Hematopoietic multipotent progenitor cell (in vitro differentiated cells): ENCODE measurements at places on chromosomes 1 and 21.
A peak's percentile ranks its signal among the peaks of the same experiment; 100 is the strongest.

GRCh38 chr1:167064621-167065020 is 25.6 kb downstream of the GPA33 start:
- no peak for DNase-seq

GRCh38 chr1:1290238-1290731 is 10.0 kb downstream of the SCNN1D start:
- peak; percentile 41 for DNase-seq

- peak; percentile 35 for DNase-seq
Measured at GRCh38 chr1:116853680-116854402, 55.9 kb upstream of the PTGFRN start.

DNA sequence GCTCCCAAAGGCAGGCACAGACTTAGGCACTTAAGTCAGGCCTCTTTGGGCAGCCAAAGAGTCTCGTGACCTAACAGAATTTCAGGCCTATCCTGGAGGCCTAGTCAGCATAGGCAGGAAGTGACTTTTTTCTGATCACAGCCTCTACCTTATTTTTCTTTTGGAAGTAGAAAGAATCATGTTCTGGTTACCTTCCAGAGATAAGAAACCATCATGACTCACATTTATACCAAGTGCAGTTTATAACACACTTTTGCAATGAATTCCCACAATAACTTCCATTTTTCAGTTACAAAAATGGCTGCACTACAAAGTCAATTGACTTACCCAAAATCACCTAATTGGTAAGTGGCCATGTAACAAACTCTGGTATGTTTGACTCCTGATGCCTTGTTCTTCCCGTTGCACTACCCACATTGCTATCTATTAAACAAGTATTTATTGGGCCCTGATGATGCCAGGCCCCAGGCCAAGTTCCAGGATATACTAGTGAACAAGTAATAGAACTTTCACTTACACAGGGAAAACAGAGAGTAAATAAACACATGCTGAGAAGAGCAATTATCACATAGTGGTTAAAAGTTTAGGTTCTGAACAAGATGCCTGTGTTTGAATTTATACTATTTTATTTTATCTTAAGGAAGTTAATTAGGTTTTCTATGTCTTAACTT is 74.3 kb downstream of the SH3GLB1 start:
- DNase-seq: no peak

DNA sequence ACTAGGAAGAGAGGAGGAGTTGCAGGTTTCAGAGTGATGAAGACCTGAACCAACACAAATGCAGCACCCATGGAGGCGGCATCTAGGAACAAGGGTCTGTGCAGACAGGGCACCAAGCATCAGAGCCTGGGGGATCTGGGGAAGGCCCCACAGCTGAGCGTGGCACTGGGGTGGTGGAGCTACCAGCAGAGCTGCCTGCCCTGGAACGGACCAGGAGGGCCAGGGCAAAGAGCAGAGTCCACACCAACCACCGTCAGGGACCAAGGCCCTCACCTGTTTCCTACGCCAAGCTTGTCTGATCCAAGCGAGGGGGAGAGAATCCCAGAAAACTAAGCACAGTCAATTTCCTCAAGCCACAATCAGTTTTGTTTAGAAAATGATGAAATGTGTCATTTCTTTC is 79.0 kb upstream of the SYT6 start:
- DNase-seq: no peak

GRCh38 chr1:166193057-166193698 is 26.4 kb upstream of the FAM78B start:
- DNase-seq: no peak

GRCh38 chr1:229716069-229716468 is 90.0 kb downstream of the URB2 start:
- no peak for DNase-seq

DNA sequence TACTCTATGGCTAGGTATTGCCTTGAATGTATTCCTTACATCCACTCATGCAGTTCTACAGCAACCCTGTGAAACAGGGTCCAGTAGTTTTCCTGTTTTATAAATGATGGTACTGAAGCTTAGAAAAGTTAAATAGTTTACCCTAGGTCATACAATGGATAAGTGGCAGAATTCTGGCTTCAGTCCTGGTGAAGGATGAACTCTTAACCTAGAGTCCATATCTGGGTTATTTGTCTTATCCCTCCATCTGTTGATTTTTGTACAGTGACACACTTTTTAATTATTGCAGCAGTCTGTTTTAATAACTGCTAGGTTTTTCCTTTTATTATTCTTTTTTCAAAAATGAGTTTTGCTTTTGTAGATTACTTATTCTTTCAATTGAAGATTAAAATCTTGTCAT is 263.9 kb downstream of the DNM3 start:
- DNase-seq: no peak

DNA sequence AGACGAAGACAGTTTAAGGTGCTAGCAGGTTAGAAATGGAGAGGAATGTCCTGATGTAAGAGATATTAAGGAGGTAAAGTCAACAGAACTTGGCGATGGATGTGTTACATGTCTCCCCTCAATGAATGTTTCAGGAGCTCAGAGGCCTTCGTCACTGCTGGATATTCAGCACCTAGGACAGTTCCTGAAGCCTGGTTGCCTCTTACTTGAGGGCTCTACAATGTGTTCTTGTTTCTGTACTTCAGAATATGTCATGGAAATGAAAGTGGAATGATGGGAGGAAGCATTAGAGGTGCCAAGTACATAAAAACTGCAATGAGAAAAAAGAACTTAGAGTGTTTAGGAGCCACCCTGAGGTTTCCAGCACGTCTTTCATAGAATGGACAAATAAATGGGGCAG is 17.7 kb downstream of the TNR start:
- no peak for DNase-seq

GRCh38 chr1:160844447-160845232 is 18.0 kb downstream of the CD244 start:
- no peak for DNase-seq

DNA sequence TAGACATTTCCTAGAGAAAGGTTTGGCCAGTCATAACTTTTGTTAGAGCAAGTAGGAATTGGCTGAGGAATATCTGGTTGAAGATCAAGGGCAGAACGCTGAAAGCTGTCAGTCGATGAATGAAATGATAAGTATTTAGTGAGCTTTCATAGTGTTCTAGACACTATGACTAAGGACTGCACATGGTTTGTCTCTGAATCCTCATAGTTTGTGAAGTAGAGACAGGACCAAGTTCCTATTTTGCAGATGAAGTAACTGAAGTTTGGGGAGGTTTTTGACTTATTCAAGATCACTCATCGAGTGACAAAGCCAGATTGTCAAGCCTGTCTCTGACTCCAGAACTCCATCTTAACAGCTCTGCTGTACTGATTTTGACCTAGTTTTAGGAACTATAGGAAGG is 4.7 kb downstream of the ELOA start:
- no peak for DNase-seq

- DNase-seq: no peak
Measured at GRCh38 chr1:166915941-166916340, 39.9 kb upstream of the TADA1 start.

- no peak for DNase-seq
Measured at GRCh38 chr1:19646377-19647319, 2.5 kb downstream of the NBL1 start.

DNA sequence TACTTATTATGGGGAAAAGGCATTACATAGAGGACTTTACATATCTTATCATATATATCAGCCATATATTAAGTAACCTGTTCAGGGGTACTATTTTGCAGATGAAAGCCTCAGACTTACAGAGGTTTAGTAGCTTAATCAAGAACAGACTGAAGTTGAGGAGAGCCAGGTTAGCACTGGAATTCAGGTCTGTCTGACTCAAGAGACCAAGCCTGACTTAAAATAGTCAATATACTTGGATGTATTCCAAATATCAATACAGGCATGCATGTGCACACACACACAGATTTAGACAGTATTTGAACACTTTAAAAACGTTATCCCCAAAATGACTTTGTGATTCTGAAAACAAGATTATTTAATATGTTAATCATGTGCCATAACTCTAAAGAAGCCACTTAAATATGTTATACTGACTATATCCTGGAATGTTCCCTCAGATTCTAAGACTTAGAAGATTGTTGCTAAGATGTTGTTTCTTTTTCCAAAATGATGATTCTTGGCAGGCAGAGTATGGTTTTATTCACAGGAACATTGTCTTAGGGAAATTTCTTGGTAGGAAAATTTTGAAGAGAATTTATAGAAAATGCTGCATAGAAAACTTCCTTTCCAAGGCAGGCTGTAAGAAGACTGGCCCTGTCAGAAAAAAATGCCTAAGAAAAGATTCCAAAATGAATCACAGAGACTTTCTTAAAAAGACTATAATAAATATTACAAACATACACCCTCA is 61.6 kb downstream of the ADAMTS1 start:
- no peak for DNase-seq

- DNase-seq: no peak
Measured at GRCh38 chr1:180291004-180291403, 60.9 kb downstream of the LHX4 start.

GRCh38 chr1:192527950-192528349 is 47.6 kb upstream of the RGS1 start:
- no peak for DNase-seq

GRCh38 chr1:6962996-6963911 is 178.0 kb downstream of the CAMTA1 start:
- DNase-seq: peak; percentile 66

DNA sequence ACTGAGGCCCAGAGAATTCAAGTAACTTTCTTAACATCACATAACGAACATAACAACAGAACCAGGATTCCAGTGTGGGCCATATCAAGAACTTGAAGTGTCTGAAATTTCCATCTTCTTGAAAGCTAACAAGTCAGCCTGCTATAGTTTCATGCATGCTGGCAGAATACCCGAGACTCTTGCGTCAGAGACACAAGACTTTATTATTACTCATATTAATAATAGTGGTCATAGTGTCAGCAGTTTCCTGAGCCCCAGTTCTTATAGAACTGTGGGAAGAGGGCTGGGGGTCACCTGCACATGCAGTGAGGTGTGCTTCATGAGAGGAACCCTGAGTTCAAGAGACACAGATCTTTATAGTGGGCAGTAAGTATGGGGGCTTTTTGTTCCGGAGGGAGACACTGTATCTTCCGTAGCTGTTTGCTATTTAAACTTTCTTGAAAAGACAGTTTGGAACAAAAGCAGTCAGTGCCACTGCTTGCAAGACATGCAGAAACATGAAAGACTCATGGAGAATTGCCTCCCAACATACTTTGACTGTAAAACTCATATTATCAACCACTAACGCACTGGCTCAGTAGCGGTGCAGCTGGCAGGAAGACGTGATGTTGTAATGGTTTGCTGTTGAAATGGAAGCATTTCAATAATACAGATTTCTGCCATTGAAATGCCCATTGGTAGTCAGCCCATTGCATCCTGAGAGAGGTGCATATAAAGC is 339.2 kb downstream of the ADGRL2 start:
- DNase-seq: no peak

- no peak for DNase-seq
Measured at GRCh38 chr1:196438329-196438728, 169.9 kb downstream of the KCNT2 start.

GRCh38 chr1:222654849-222655248 is 37.0 kb downstream of the MIA3 start:
- peak; percentile 65 for DNase-seq

GRCh38 chr1:184743062-184743756 is 11.4 kb downstream of the EDEM3 start:
- no peak for DNase-seq

DNA sequence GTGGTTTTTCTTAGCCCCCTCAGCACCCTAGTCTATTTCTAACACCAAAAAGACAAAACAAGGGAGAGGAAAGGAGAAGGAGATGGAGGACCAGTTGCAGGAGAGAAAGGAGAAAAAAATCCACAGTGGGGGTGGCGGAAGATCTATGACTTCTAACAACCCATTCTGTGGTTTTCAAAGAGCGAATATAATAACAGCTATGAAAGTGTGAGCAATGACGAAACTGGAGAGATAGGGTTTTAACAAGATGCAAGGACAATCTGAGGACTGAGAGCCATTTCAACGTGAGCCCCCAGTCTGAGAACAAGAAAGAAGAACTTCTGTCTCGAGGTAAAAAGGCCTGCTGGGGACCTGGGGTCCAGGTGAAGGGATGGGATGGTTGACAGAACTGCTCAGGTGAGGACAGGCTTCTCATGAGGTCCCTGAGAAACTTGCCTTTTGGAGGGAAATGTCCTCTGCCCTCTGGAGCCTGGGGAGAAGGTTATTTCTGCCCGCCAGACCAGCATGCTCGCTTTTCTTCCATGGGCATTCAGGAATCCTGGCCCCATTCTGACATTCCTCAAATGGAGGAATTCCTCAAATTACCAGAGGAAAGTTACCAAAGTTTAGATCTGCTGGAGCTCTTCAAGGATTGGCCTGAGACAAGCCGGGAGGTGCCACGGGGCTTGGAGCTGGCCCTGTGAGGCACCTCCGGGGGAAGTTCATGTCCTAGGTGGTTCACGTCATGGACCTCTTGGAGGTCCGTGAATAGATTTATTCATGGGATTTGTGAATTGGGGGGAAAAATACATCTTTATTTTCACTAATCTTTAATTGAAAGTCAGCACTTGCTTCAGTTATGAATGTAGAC is at the start of gene CD160:
Gene CD160 (plus strand): TSS at position 270 of the 850 bp plus-strand sequence. CDS start 8,829 bp downstream, outside the sequence.
- no peak for DNase-seq

- DNase-seq: no peak
Measured at GRCh38 chr1:232432313-232432712, 197.6 kb downstream of the SIPA1L2 start.

DNA sequence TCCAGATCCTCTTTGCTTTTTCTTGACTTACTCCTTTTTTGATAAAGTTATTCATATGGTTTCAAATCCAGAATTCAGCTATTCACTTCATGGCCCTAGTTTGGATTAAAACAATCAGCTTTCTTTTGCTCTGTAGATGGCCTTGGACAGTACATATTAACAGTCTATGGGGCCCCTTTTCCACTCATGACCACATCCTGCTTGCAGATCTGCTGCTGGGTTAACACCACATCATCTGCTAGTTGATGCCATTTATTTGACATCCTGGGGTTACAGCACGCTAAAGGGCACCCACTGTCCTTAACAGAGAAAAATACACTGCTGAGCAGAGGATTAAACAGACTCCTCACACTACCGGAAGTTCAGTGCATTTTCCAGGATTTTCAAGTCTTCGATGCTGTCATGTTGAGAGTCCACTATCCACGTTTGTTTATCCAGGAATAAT is 941 bp upstream of the IFI16 start:
- DNase-seq: peak; percentile 78

DNA sequence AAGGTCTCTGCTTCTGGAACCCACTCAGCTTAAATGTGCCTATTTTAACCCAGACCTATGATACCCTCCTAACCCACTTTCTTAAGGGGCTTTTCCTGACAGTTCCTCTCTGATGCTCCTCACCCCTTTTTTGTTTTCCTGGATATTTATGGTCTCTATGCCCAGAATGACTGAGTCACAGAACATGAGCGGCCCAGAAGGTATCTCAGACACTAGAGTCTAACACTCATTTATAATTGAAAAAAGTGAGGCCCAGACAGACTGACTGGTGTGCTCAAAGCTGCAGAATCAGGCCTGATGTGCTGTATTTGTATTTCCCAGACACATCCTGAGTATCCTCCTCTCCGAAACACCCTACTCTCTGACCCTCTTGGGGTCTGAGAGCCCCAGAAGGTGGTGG is 44.0 kb downstream of the LRRC71 start:
- no peak for DNase-seq
